ENCODE measurements at places on chromosomes 4 and X.

DNA sequence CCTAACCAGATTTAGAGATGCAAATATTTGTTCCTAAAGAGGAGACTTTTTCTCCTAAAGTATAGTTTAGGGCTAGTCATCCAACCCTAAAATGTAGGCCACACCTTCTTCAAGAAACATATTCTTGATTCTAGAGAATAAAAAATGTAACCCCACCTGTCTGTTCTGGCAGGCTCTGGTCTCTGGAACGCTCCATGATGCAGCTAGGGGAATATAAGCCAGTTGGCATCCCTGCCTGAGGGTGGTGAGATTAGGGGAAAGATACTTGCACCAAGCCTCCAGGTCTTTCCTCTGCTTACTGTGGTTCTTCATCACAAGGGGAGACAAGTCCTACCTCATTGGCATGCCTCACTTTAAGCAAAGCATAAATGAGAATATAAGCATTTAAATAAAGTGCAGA, 21.2 kb upstream of the TBC1D9 start:
- DNase-seq = no peak

- DNase-seq = no peak
Measured at GRCh38 chrX:49193542-49193964, 6.4 kb downstream of the SYP start.

GRCh38 chrX:9988762-9989161, 21.6 kb downstream of the CLDN34 start:
- no peak for DNase-seq

DNA sequence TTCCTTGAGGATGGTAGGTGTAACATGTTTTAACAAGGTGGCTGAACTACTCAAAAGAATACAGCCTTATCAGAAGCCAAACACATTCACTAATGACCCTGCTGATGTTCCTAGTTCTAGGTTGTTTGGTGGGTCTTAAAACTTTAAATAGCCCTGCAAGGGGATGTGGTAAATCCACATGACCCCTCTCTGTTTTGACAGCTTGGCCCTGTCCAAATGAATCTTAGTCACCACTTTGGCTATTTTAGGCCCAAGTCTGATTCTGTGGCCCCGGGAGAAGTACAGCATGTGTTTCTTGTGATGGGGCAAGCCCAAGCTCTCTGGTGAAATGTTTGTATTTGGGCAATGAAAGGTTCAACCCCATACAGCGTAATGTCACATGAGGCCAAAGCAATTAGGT, 54.5 kb upstream of the GPR34 start:
- DNase-seq = peak; percentile 83

DNA sequence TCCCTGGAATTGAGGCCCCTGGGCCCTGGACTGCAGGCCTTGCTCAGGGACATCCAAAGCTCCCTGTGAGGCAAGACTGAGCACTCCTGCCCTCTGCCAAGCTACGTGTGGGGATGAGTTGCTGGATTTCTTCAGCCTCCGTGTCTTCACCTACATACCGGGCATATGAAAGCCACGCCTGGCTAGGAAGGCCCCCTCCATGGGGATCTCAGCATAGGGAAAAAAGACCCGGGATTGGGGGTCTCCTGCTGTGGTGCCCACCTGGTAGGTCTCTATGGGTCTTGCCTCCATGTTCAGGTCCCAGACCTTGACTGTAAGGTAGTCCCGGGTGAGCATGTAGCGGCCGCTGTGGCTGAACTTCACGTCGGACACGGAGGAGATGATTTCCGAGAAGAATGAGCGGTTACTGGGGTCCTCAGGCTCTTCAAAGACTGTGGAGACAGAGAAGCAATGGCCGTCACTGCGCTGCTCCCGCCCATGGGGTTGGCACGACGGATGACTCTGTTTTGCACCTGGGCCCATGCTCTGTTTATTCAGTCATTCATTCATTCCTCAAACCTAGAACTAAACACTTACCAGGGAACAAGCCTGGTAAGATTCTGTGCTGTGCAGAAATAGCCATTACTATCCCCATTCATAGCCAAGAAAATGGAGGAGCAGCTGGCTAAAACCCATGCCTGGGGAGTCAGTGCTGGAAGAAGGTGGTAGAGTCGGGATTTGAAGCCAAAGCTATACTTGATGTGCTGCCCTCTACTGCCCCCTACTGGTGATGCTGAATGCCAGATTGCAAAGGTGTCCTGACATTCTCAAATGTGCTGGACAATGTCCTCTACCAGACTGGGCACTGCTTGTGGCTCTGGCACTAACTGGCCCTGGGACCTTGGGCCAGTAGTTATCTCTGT, 63.9 kb downstream of the WFS1 start:
- DNase-seq = peak; percentile 26

GRCh38 chr4:10121568-10122208, 5.1 kb upstream of the WDR1 start:
- no peak for DNase-seq

DNA sequence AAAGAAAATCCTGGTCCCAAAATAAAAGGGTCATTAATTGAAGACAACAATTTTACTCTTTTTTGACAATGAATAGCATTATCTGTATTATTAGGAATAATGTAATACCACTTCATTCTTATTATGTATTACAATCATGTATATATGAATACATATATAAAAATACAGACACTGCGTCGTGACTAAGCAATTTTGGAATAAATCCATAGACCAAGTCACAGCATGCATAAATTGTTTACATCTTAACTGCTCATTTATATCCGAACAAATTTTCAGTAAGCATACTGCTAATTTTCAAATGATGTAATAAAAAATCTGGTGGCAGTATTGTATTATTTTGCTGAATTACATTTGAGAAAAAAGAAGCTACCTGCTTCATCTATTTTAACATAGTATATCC, 321.6 kb upstream of the PITX2 start:
- DNase-seq = no peak
